ENCODE measurements at places on chromosomes 3 and 15. TPM values are rescaled to one million over a fixed set of nuclear protein-coding genes. Genes with fewer than 3 reads are reported as not detected.
A peak's percentile ranks its signal among the peaks of the same experiment; 100 is the strongest.

- ATAC-seq, result no peak
These were observed 100.7 kb downstream of the SMARCC1 start for GRCh38 chr3:47681016-47681415.

Gene ACSBG1
- total RNA-seq, result not detected

GRCh38 chr3:130117933-130118332 is 36.3 kb downstream of the ALG1L2 start:
- no peak for ATAC-seq

- peak; percentile 94 for ATAC-seq
These were observed 85.7 kb downstream of the CRYGS start for GRCh38 chr3:186458306-186459107.

GRCh38 chr3:37611771-37612170 is 249.9 kb upstream of the CTDSPL start:
- no peak for ATAC-seq

Measured in esophagus mucosa (tissue), 1 donor.